ENCODE measurements at places on chromosomes 2 and 18. TPM values are rescaled to one million over a fixed set of nuclear protein-coding genes. Genes with fewer than 3 reads are reported as not detected.
A peak's percentile ranks its signal among the peaks of the same experiment; 100 is the strongest.

The COLEC11 gene
- total RNA-seq, result 0.70 TPM

The ALPP gene
- total RNA-seq, result not detected

The MC5R gene
- total RNA-seq, result not detected

The NIF3L1 gene
- total RNA-seq, result 27.5 TPM

The TMEM163 gene
- total RNA-seq, result not detected

DNA sequence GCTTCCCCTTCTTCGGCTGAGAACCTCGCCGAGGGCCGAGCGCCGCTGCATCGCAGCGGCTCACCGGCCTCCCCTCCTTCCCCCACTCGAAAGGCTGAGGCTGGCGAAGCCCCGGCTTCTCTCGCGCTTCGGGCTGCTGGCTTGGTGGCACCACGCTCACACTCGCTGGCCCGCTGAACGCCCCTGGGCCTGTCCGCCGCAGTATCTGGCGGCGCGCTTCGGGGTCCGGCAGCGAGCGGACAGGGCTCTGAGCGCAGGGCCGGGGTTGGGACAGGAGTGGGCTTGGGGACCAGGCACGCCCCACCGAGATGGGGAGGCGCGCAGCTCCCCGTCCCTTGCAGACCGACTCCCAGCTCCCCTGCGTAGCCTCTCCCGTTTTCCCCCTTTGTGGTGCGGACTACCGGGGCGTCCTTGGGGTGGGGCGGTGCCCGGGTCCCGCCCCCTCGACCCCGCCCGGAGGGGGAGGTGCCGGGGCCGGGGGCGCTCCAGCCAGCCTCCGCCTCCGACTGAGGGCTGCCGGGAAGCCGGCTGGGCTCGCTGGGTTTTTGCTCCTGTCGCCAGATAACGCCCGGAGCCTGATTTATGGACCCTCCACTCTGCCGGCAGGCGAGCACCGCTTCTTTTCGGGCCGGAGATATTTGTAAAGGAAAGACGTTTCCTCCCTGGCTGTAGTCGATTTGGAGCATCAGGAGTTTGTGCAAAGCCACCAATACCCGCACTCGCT, 3.8 kb downstream of the GBX2 start:
- H3K27ac ChIP-seq, result no peak overlapping the region
- no peaks in the 10 kb centered on the region for H3K36me3 ChIP-seq
- peak overlapping the region; percentile 44 for H3K4me3 ChIP-seq
- H3K4me1 ChIP-seq, result peaks cover 56% of the 10 kb centered on the region

DNA sequence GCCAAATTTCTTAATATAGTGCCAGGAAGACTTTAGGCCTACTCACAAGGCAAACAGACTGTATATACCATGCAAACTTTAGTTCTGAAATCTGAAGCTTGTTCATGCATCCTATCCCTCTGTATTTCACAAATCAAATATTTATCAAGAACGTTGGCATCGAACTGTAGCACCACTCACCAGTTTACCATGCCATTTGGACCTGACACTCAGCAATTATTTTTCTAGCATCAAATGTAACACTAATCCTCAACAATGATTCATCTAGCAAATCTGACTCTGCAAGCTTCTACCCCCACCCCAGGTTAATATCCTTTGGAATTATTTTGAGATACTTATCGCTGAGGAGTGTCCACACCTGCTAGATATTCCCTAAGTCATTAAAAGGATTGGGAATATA, 1506.6 kb downstream of the LRP1B start:
- DNase-seq, result no peak
- H3K36me3 ChIP-seq, result no peaks in the 10 kb centered on the region
- H3K27ac ChIP-seq, result no peak overlapping the region
- no peaks in the 10 kb centered on the region for H3K27me3 ChIP-seq
- H3K4me1 ChIP-seq, result no peaks in the 10 kb centered on the region

DNA sequence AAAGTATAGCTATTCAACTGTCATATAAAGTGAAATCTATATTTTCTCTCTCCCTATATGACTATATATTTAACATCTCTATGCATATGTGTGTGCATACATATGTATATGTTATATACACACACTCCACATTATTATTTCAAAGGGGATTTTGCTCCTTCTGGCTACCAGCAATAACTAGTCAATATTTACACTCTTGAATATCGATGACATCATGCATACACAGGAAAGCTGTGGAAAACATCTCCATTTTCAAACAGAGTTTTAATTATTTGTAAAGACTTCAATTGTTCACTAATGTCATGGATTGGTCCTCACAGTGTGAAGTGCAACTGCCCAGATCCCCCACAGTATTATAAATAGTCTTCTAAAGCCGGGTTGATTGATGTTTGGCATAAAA, 195.9 kb upstream of the TCF4 start:
- H3K36me3 ChIP-seq, result no peaks in the 10 kb centered on the region
- DNase-seq, result no peak

DNA sequence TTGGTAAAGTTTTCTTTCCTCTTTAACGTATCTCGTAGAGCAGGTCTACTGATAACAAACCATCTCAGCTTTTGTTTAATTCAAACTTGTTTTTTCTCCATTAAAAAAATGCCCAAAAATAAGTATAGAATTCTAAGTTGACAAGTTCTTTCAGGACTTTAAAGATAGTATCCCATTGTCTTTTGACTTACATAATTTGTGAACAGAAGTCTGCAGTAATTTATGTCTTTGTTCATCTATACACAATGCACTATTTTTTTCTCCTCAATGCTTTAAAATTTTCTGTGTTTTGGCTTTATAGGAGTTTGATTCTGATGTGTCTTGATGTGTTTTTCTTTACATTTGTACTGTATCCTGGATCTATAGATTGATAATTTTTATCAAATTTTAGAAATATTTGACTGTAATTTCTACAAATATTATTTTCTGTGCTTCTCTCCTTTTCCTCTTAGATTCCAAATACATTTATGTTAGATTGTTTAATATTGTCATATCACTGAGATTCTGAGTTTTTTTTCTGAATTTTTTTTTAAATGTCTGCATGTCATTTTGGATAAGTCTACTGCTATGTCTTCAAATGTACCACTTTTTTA, 143.3 kb downstream of the FTCDNL1 start:
- H3K4me1 ChIP-seq, result no peaks in the 10 kb centered on the region
- no peak for DNase-seq
- H3K27ac ChIP-seq, result no peak overlapping the region
- H3K4me3 ChIP-seq, result no peak overlapping the region
- H3K36me3 ChIP-seq, result no peaks in the 10 kb centered on the region

DNA sequence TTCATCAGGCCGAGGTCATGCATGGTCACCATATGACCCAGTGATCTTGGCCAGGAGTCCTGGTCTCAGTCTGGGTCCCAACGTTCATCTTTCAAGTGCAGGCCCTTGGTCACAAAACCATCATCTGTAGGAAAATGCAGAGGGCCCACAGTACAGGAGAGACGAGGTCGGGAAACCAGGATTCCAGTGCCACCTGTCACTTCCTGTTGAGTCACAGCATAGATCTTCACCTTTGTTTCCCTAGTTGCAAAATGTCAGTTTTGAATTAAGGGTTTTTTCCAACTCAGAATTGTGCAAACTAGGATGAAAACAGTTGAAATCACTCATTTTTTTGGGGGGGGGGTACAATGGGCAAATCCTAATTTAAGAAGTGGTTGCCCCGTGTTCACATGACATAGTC, 162.2 kb downstream of the INSIG2 start:
- no peak overlapping the region for H3K27ac ChIP-seq
- DNase-seq, result no peak
- no peaks in the 10 kb centered on the region for H3K36me3 ChIP-seq
- H3K4me1 ChIP-seq, result no peaks in the 10 kb centered on the region

DNA sequence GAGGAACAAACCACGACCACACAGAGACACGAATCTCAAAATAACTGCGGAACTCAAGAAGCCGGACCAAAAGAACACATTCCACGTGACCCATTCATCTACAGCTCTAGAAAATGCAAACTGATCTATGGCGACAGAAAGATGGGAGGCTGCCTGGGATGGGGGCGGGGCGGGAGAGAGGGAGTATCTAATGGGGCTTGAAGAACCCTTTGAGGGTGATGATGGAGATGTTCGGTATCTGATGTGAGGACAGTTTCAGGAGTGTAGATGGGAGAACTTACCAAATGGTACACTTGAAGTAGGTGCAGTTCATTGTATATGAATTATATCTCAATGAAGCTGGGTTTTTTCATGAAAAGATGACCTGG, 34.6 kb upstream of the KLF11 start:
- H3K27ac ChIP-seq, result no peak overlapping the region
- no peak overlapping the region for H3K4me3 ChIP-seq
- H3K4me1 ChIP-seq, result no peaks in the 10 kb centered on the region
- no peaks in the 10 kb centered on the region for H3K36me3 ChIP-seq
- no peaks in the 10 kb centered on the region for H3K27me3 ChIP-seq

DNA sequence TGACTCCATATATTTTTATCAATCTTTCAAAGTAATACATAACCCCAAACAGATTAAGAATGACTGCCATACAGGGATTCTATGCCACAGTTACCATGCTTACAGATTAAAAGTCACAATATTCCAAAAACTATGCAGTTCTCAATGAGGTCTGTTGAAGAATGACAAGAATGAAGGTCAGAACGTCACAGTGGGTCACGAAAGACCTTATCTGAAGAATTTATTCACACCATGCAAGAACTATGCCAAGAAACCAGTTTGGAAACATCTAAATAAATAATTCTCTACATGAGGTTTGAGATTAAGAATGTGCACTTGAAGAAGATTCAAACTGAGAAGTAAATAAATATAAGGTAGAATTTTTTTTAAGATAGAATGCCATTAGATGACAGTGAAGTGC, 253.3 kb downstream of the EXOC6B start:
- no peaks in the 10 kb centered on the region for H3K36me3 ChIP-seq
- no peaks in the 10 kb centered on the region for H3K27me3 ChIP-seq
- no peak overlapping the region for H3K4me3 ChIP-seq
- no peaks in the 10 kb centered on the region for H3K4me1 ChIP-seq

DNA sequence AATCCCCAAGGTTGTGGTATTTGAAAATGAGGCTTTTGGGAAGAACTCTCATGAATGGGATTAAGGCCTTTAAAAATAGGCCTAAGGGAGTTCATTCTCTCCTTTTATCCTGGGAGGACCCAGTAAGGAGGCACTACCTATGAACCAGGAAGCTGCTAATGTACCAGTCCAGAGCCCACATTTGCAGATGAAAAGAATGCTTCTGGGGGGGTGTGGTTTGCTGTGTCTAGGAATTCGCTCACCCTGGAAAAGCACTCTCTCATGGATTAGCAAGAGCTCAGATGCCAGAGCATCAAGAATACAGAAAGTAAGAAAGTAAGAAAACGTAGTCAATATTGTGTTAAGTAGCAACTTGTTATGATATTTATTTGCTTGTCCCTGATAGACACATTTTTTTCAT, 785.7 kb upstream of the GYPC start:
- DNase-seq, result no peak
- H3K4me1 ChIP-seq, result no peaks in the 10 kb centered on the region
- no peak overlapping the region for H3K4me3 ChIP-seq
- H3K27ac ChIP-seq, result no peak overlapping the region

DNA sequence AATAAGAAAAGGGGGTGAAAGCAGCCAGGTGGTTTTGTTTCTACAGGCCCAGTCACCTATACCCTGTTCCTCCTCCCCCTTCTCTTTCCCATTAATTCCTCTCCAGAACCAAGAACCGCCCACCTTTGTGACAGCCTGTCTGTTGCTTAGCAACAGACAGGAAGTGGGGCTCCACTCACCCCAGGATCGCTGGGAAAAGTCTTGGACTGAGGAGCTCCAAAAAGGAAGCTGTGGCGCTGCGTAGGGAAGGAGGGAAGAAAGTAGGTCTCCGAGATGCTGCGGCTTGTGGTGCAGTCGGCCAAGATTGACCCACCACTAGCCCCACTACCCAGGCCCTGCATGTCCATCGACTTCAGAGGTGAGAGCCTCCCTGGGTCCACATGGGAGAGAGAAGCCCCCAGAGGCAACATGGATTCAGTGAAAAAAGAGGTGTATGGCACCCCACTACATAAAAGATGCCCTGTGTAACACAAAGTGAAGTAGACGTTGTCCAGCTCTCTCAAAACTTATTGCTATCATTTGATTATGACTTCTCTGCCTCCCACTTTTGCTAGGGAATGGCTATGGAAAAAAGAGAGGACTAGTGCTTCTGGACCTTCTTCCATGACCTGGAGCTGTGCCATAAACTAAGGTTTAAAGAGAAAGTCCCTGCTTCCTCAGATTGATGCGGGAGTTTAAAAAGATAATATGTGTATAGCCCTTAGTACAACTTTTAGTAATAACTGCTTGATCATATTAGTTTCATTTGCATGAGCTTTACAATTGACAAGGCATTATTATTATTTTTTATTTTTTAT, at the start of gene FER1L5:
FER1L5 (plus strand) TSS at position 201 of the 797 bp plus-strand sequence; CDS start at position 274, 73 bp downstream.
- peak within 1 kb of the TSS; percentile 1 for H3K27ac ChIP-seq
- H3K4me3 ChIP-seq, result no peak within 1 kb of the TSS
- no peaks in the 10 kb centered on the region for H3K27me3 ChIP-seq
- DNase-seq, result no peak
- no peaks in the 10 kb centered on the region for H3K36me3 ChIP-seq
